ENCODE measurements at places on chromosomes 3 and 15.

- no peak for DNase-seq
These were observed 69.0 kb downstream of the PYDC2 start for GRCh38 chr3:191529992-191530391.

DNA sequence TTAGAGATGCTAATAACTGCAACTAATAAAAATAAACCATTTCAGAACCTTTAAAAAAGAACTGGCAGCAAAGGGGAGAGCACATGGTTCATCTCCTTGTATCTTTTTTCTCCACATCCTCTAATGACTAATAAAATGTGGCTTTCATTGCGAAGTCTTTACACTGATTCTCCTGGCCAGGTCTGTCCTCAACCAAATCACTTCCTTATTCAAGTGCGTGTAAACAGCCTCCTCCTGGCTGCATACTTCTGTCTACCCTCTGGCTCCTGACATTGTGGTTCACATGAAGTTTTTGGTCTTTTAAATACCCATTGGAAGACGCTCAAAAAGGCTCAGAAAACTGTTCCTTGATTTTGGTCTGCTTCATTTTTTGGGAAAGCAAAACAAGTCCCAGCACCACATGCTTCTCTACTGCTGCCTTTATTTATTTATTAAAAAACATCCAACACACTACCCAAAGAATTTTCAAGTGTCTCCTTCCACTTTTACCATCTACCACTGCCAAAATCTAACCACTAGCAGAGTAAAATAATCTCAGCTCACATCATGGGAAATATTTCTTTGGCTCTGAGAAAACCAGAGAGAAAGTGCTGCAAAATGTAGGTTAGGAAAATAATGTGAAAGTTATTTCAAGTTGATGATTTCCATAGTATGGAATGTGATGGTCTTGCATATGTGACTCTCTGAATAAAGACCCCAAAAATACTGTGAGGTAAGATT is 85.1 kb downstream of the EFL1 start:
- no peak for DNase-seq

- no peak for DNase-seq
These were observed 12.0 kb downstream of the TEX55 start for GRCh38 chr3:119157971-119158370.

GRCh38 chr3:126737527-126737926 is 33.5 kb downstream of the CHCHD6 start:
- no peak for DNase-seq

DNA sequence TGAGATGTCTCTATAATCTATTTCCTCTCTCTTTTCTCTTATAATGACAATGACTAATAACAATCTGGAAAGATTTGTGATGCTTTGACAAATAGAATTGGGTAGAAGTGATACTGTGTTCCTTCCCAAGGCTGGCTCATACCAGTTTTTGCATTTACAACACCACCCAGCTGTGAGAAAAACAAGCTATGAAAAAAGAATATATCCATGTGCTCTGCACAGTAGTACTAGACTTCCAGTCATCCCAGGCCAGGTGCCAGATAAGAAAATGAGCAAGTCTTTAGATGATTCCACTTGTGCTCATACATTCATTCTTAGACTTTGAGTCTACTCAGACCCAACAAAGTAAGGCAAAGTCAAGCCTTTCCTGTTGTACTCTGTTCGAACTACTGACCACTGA is 350.2 kb upstream of the POU1F1 start:
- DNase-seq: no peak

- no peak for DNase-seq
These were observed 207.2 kb downstream of the ZBTB20 start for GRCh38 chr3:114939920-114940319.

DNA sequence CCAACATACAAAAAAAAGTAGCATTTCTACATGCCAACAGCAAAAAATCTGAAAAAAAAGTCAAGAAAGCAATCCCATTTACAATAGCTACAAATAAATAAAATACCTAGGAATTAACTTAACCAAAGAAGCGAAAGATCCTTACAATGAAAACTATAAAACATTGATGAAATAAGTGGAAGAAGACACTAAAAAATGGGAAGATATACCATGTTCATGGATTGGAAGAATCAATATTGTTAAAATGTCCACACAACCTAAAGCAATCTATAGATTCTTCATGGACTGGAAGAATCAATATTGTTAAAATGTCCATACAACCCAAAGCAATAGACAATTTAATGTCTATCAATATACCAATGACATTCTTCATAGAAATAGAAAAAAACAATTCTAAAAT is 21.0 kb downstream of the PEAK1 start:
- no peak for DNase-seq

DNA sequence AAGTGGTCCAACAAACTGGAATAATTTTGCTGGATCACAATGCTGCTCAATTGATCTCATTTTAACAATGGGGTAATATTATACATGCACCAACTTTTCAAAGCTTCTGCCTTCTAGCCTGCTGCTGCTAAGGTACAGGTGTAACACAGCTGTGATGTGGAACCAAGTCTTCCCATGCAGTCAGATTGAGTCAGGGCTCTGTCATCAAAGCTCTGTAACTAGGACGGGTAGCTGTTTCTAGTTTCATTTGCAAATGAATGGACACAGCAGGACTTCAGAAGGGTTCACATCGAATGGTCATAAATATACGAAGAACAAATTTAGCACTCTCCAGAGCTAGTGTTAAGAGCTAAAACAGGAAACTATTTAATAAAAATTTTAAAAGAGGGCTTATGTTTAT is 189.2 kb downstream of the USP13 start:
- DNase-seq: no peak

GRCh38 chr3:170383567-170383966 is 26.1 kb downstream of the SKIL start:
- DNase-seq: no peak

- no peak for DNase-seq
These were observed 79.2 kb upstream of the OCA2 start for GRCh38 chr15:28178290-28178689.

DNA sequence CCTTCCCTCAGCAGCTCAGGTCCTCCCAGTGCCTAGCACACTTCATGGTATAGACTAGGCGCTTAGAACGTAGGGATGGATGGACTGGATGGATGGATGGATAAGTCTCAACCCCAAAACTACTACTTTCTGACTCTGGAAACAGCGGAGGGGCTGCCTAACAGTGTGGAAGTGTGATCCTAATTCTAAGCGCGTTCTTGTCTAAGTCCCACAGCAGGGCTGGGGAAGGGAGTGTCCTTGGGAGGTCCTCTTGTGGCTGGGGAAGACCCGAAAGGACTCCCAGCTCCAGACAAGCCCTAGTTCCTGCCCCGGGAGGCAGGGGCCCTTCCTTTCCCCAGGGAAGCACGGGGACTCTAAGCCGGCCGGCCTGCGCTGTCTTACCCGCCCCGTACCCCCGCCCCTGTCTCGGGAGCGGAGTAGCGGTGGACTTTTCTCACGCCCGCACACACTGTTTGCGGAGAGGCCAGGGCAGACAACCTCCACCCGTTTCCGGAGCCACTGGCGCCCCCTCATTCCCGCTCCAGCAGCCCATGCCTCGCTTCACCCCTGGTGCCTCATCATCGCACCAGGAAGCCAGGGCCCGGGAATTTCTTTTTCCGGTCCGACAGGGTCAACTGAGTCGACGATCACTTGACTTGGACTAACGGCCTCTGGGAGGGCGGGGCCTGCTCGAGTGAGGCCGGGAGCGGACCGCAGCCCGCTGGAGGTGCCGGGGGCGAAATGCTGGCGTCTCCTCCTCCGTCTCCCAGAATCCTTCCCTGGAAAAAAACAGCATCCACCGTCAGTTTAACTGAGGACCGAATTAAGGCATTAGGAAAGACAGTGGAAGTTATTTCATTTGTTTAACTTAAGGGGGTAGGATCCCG is 133.3 kb downstream of the TBC1D2B start:
- peak; percentile 16 for DNase-seq
